ENCODE measurements at places on chromosomes 4 and X.

- DNase-seq: no peak
Observed at GRCh38 chr4:100269446-100269845, 79.2 kb upstream of the DDIT4L start.

DNA sequence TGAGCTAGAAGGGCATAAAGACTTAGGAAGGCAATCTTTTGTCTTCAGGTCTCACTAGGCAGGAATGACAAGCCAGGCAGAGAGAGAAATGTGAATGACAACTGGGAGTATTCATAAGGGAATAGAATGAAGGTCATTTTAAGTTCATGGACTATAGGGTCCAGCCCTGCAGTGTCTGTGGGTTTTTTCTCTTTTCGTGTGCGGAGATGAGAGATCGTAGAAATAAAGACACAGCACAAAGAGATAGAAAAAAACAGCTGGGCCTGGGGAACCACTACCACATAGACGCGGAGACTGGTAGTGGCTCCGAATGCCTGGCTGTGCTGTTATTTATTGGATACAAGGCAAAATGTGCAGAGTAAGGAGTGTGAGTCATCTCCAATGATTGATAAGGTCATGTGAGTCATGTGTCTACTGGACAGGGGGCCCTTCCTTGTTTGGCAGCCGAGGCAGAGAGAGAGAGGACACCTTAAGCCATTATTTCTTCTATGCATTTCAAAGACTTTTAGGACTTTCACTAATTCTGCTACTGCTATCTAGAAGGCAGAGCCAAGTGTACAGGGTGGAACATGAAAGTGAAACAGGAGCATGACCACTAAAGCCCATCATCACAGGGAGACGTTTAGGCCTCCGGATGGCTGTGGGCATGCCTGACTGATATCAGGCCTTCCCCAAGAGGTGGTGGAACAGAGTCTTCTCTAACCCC, 921.8 kb upstream of the PCDH10 start:
- DNase-seq: no peak

DNA sequence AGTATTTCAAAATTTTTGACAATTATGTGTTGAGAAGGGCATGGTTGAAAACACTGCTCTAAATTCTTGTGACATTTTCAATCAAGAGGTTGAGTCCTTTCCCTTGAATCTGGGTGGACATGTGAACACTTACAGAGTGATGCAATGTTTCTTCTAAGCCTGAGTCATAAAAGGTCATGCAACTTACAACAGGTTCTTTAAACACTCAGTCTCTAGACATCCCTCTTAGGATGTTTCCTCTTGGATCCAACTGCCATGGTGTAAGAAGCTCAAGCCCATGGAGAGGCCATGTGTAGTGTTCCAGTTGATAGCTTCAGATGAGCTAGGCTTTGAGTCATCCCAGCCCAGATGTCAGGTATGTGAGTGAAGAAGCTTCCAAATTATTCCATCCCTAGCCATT, 232.2 kb upstream of the MAOA start:
- no peak for DNase-seq

GRCh38 chr4:39732728-39733127, 34.8 kb downstream of the UBE2K start:
- DNase-seq: no peak

DNA sequence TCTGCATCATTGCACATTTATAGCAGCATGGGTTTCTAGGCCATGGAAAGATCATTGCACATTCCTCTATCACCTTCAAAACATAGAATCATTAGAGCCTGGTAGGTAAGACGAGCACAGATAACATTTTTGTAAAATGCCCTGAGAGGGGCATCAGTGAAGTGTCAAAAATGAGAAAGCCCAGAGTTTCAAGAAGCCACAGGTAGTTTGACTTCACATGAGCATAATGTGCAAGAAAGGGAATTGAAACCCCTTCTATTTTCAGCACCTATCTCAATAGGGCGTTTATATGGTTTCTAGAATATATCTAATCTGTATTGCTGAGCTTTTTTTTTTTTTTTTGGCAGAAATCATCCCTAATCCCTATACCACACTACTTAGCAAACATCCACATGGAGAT, 2441.7 kb downstream of the ARAP2 start:
- DNase-seq: no peak

- no peak for DNase-seq
Observed at GRCh38 chr4:27198971-27199370, 338.3 kb downstream of the STIM2 start.

DNA sequence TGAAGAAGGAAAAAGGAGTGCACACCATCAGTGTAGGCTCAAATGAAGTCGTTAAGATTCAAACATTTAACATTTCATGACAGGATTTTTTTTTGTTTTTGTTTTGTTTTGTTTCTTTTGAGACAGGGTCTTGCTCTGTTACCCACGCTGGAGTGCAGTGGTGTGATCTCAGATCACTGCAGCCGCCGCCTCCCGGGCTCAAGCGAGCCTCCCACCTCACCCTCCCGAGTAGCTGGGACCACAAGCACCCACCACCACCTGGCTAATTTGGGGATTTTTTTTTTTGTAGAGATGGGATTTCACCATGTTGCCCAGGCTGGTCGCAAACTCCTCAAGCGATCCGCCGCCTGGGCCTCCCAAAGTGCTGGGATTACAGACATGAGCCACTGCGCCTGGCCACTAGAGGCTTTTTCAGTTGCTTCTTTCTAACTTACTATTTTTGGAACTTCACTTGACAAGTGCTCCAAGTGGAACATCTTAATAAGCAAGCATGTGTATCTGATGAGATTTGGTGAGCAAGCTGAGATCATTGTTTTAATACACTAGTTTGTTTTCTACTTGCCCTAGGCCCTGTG, 78.9 kb upstream of the CNKSR2 start:
- DNase-seq: no peak

- no peak for DNase-seq
Observed at GRCh38 chrX:35339796-35340195, 397.2 kb downstream of the FAM47B start.

DNA sequence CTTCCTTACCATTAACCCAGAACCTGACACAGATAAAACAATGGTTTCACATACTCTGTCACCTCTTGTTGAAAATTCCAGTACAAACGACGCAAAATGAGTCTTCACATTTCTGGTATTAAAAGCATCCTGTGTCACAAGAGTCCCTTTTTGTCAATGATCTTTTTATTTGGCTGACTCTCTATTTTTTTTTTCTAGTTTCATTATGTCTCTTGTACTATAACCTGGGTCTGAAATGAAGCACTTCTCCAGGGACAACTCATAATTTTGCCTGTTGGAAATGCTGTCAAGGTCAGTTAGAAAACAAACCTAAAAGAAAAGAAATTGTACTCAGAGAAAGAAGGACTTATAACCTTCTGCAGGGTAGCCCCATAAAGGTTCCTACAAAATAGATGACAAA, 93.1 kb downstream of the NR3C2 start:
- no peak for DNase-seq

DNA sequence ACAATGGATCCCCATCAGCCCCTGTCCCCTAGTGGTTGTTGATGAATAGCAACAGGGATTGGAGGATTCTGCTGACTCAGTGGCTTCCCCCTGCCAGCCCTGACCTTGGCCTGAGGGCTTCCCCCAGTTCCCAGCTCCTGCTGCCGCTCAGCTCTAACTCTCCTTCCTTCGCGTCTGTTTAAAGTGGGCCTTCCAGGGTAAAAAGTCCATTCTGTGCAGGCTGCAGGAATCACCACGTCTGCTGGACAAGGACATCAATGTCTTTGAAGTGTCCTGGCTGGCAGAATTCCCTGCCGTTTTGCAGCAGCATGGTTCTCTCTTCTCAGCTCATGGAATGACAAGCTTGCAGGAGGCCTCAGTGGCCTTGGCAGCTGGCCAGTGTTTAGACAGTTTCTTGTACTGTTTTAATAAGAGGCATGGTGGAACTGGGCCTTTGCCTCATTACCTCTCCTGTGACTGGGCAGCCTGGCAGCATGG, 152.5 kb upstream of the STX18 start:
- no peak for DNase-seq

DNA sequence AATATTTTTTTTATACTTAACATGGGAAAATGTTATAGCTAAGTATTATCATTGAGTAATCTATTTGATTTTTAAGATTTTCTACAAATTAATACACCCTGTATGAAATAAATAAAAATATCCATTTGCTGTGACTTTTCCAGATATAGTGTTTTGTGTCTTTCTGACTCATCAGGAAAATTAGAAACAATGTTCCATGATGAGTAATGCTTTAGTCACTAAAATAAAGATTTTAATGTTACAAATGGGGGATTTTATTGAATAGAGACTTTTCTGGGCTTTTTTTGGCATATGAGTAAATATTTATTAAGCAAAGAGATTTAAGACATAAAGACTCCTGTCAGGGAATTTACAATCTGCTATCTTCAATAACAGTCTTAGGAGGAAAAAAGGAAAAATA, 279.2 kb upstream of the NOCT start:
- DNase-seq: no peak

Measured in stimulated activated CD4-positive, alpha-beta T cell treated with anti-CD3 and anti-CD28 coated beads, Interleukin-12 subunit alpha, Interleukin-12 subunit beta, amount 100 ng/mL, for 24 hours (primary cell).